Epithelial cell of prostate (primary cell): ENCODE measurements at places on chromosomes 16 and 17.
A peak's percentile ranks its signal among the peaks of the same experiment; 100 is the strongest.

- DNase-seq = no peak
These were observed 218.8 kb downstream of the SNX29 start for GRCh38 chr16:12195296-12195695.

GRCh38 chr16:22727285-22728166, 86.4 kb upstream of the HS3ST2 start:
- peak; percentile 43 for DNase-seq

- no peak for DNase-seq
These were observed 131.3 kb downstream of the CBLN1 start for GRCh38 chr16:49150341-49150740.

DNA sequence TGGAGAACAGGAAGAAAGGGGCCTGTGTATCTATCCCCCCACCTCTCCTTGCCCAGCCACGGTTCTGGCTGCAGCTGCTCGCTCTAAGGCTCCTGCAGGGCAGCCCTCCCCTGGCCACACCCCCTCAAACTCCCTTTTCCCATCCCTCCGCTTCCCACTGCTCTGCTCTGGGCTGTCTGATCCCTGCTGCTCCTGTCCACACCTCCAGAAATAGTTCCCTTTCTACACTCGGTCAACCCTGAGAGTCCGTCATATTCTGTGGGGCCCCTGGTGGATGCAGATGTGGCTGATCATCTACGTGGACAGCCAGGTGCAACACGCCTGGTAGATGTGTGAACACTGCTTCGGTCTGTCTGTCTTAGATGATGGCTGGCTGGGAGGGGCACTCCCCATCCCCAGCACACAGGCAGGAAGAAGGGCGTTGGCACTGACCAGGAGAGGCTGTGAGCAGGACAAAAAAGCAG, 19.3 kb upstream of the KRT19 start:
- DNase-seq = no peak

DNA sequence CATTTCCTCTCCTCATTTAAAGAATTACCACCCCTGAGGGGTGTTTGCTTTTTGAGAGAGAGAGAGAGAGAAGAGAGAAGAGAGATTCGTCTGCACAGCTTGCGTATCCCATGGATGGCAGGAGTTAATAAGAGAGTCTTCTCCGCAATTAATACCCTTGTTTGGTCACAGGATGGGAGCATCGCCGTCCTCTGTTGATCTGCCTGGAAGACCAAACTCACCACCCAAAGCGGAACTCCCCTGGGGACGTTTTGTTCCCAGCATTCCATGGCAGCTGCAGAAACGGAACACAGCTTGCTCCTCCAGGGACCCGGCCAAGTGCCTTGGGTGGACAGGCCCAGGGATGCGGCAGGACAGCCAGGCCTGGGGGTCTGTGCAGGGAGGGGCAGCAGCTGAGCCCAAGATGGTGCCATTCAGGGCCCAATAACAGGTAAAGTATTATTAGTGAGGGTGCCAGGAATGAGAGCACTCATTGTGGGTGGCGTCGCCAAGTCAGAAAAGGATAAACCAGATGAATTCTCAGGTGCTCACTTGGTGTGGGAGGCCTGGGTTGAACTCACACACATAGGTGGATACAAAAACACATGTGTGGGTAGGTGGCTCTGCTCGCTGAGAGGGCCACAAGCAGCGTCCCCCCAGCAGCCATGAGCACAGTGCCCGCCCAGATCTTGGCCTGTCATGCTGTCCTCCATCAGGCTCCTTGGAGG, 83.1 kb downstream of the NT5M start:
- DNase-seq = no peak

- DNase-seq = no peak
These were observed 16.8 kb upstream of the NKD1 start for GRCh38 chr16:50531359-50531758.

DNA sequence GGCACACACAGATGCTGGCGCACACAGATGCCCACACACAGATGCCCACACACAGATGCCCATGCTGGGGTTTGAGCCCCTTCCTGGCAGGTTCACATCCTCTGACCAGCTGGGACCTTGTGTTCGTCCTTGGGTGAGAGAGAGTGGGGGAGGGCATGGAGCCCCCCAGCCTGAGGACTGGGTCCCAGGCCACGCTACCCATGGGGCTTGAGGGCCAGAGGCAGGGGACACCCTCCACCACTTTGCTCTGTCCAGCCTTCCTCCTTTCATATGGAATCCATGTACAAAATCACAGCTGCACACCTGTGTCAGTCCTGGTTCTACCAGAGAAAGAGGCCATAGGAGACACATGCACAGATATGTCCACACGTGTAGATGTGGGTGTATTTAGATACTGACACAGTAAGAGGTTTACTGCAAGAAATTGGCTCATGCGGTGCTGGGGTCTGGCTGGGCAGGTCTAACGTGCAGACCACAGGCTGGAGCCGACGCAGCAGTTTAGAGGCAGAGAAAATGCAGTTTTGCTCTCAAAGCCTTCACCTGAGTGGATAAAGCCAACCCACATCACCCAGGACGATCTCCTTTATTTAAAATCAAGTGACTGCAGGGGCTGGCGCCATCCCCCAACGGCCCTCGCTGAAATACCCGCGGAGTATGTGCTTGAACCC, 10.8 kb downstream of the SLC22A31 start:
- DNase-seq = no peak

- DNase-seq = no peak
These were observed 32.2 kb downstream of the HSD17B2 start for GRCh38 chr16:82067042-82067803.

GRCh38 chr16:55144651-55145050, 179.4 kb upstream of the IRX6 start:
- no peak for DNase-seq

DNA sequence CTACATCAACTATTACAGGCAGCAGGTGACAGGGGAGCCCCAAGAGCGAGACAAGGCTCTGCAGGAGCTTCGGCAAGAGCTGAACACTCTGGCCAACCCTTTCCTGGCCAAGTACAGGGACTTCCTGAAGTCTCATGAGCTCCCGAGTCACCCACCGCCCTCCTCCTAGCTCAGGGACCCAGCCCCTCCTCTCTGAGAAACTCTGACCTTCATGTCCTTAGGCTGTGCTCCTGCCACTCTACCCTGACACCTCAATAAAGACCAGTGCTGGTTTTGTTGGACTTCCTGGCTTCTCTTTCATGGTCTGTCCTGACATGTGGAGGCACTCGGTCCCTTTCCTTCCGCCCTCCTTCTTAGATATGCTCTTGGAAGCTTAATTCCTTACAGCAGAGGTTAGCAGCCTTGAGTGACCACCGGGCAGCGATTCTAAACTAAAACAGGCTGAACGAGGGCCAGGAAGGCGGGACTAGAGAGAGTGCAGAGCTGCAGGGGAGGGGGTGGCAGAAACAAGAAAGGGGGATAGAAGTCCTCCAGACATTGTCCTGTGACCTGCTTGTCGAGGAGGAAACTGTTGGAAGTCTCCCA, 915 bp downstream of the AHSP start:
- DNase-seq = no peak

- no peak for DNase-seq
These were observed 23.9 kb downstream of the KLHDC4 start for GRCh38 chr16:87741700-87742415.

DNA sequence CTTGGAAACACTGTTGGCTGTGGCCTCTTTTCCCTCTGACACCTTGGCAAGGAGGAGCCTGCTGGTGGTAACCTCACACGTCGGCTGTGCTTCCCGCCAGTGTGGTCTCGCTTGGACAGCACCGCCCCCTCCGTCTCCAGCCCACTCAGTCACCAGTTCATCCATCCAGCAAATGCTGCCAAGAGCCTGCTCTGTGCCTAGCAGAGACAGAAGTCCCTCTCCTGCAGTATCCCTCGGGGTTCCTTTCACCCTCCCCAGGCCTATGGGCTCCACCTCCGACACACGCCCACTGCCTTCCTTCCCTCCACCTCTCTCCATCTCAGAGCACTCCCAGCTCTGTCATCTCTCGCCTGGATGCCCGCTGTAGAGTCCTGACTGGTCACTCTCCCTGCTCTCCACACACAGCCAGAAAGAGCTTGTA, 12.3 kb downstream of the CACNG4 start:
- DNase-seq = no peak

- no peak for DNase-seq
These were observed 4.9 kb downstream of the DNAH3 start for GRCh38 chr16:21145738-21146137.

- no peak for DNase-seq
These were observed 8.8 kb downstream of the RPL19 start for GRCh38 chr17:39208893-39209292.

DNA sequence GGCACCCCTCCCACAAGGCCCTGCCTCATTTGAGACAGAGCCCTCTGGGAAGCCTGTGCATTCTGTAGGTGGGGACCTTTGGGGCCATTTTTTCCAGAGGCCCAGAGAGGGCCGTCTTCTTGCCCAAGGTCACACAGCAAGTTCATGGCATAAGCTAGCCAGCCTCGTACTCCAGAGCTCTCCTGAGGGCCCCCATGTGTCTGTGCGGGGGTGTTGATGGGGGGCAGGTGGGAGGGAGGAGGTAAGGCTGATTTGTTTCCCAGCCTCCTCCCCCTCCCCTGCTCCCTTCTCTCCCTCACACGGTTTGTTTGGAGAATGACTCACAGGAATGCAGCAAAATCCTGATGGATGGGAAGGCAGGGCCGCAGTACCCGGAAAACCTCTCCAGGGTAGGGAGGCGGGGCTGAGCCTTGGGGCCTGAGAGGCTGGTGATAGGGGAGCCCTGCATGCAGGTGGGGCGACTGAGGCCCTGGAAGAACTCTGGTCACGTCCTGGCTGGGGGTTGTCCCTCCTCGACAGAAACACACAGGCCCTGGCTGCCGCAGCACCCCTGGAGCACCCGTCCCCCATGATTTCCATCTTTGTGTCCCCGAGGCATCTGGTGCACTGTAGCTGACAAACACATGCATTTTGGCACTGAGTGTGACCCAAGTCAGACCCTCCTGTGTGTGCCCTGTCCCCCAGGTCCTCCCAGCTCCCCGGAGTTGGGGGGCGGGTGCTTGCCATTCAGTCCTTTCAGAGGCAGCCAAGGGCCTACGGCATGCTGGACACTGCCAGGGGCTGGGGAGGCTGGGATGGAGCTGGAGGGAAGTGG, 29.7 kb downstream of the RAI1 start:
- DNase-seq = peak; percentile 57

DNA sequence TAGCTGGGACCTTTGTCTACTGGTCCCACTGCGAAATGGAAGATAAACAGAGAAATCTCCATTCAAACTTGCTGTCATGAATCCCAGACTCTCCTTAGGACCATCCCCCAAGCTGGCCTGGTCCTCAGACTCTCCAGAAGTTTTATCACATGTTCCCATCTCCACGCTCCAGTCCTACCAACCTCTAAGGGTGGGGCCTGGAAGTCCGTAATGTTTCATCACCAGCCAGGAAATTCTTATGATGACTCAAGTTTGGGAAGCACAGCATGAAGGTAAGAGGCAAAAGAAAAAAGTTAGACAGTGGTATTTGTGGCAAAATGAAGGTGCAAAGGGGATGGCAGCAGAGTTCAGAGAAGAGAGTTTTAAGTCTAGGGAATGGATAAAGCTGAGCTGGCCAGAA, 52.7 kb downstream of the ZNF18 start:
- DNase-seq = no peak

DNA sequence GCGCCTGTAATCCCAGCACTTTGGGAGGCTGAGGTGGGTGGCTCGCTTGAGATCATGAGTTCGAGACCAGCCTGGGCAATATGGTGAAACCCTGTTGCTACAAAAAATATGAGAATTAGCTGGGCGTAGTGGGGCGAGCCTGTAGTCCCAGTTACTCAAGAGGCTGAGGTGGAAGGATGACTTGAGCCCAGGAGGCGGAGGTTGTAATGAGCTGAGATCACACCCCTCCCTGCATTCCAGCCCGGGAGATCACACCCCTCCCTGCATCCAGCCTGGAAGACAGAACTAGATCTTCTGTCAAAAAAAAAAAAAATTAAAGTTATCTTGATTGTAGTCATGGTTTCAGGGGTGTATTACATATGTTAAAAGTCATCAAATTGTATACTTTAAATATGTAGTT, 26.8 kb upstream of the GLG1 start:
- no peak for DNase-seq

GRCh38 chr17:81964081-81964849, 3.3 kb upstream of the NOTUM start:
- no peak for DNase-seq

DNA sequence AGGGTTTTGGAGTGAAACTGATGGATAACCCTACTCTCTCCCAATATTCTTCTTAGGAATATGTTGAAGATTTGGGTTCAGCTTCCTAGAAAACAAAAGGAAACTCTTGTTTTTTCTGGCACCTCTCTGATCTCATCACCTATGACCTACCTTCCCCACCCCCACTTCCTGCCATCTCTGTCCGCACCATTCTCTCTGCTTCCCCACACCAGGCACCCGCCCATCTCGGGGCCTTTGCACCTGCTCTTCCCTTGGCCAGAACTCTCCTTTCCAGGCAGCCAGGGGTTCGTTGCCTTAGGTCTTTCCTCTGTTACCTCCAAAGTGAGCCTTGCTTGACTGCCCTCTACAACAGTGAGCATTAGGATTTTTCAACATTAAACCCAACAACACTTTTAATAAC, 159.7 kb downstream of the IRX3 start:
- DNase-seq = no peak

DNA sequence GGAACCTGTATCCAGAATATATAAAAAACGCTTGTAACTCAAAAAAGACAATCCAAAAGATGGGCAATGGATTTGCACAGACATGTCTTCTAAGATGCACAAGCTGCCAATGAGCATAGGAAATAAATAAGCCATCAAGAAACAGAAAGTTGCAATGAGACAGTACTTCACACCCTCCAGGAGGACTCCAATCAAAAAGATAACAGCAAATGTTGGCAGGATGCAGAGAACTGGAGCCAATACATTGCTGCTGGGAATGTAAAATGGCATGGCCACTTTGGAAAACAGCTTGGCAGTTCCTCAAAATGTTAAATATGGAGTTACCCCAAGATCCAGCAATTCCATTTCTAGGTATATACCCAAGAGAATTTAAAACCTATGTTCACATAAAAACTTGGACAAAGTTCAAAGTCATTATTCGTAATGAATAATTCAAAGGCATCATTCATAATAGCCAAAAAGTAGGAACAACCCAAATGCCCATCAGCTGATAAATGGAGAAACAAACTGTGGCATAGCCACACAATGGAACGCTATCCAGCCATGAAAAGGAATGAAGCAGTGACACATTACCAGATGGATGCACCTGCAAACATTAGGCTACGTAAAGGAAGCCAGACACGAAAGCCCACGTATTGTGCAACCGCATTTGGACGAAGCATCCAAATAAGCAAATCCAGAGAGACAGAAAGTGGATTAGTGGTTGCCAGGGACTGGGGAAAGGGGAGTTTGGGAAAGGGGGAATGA, 25.6 kb downstream of the GGA2 start:
- no peak for DNase-seq

GRCh38 chr17:45018848-45019711, 32.4 kb downstream of the DCAKD start:
- DNase-seq = no peak

DNA sequence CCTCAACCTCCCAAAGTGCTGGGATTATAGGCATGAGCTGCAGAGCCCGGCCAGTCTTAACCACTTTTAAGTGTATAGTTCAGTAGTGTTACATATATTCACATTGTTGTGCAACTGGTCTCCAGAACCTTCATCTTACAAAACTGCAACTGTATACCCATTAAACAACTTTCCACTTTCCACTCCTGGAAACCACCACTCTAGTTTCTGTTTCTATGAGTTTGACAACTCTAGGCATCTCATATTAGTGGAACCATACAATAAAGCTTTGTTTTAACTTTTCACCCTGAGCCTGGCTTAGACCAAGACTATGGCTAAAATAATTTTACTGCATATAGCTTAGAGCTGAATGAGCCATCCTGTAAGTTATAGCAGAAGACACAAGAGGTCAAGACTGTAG, 108.0 kb upstream of the GOT2 start:
- no peak for DNase-seq
